ENCODE measurements at places on chromosomes 13 and 19. TPM values are rescaled to one million over a fixed set of nuclear protein-coding genes. Genes with fewer than 3 reads are reported as not detected.

DNA sequence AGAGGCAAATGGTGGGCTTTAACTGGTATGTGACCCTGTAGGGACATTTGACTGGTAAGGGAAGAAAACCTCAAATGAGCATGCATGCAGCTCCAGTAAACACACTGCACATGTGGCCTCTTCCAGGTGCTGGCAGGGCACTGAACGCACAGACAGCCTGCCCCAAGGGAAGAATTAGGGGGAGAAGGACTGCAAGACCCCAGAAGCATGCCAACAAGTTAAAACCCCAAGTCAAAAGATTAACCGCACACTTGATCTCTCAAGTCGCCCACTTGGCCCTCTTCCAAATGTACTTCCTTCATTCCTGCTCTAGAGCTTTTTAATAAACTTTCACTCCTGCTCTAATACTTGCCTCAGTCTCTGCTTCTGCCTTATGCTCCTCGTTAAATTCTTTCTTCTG, 46.9 kb upstream of the SLITRK1 start:
- DNase-seq = no peak

DNA sequence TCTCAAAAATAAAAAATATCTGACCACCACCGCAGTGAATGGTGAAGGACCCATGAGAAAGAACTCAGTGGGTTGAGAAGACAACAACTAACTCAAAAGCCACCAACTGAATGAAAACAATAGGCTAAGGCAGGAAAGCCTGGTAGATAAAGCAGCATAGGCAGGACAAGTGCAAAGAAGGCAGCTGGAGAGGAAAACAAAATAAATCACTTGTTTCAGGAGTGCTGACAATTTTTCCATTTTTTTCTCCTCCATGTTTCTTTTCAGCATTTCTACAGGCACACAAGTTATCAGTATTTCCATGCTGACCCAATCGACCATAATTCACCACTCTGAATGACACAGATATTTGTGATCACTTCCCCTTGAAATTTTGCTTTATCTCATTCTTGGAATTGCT, 597.8 kb downstream of the LIG4 start:
- no peak for DNase-seq

GRCh38 chr19:973726-974563, 10.2 kb upstream of the WDR18 start:
- no peak for DNase-seq

DNA sequence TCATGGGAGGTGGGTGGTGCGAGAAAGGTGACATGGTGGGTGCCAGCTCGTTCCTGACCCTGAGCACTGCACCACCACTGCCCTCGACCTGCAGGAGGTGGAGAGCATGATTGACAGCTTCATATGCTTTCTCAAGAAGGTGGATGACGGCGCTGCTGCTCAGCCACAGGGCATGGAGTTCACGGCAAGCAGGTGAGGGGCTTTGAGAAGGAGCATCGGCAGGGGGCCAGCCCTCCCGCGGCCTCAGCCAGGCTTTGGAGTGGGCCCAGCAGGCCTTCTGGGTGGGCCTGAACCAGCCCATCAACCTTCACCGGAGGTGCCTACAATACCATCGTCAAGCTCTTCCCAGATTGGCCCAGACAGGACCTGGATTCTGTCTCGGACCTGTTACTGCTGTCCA, 18.9 kb upstream of the ZNF14 start:
- no peak for DNase-seq

PALM3 gene
- 42.8 TPM for total RNA-seq

DNA sequence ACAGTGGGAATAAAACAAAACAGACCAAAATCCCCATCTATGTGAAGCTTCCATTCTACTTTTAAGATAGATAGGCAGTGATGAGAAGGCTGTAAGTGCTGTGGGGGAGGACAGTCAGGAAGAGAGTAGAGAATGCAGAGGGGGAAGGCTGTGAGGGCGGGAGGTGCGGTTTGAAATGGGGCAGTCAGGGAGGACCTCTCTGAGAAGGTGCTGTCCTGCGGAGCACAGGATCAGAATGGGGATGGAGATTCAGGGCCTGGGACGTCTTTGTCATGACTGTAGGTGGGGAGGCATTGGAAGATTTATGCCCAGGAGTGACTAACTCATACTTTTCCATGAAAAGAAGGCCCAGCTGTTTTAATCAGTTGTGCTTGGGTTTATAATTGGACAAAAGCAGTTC, 3.9 kb upstream of the GPR183 start:
- no peak for DNase-seq

TPTE2 gene
- total RNA-seq = not detected

LGALS7B gene
- 3.1 TPM for total RNA-seq

HSD17B14 gene
- 10.6 TPM for total RNA-seq

DNA sequence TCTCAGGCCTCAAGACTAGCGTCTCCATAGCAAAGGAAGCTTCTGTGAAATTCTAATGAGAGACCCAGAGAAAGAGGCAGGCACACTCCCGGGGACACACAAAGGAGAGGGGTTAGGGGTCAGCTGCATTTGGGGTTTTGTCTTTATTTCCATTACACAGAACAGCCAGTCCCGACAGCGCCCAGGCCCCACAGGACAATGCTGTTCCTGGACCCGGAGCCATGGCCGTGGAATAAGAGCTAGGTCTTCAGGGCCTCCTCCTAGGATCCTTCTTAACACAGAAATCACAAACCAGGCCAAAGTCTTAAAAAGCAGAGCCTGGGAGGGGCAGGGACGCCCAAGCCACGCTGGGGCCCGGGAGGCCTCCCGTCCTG, 22.8 kb downstream of the KCTD15 start:
- no peak for DNase-seq

DNA sequence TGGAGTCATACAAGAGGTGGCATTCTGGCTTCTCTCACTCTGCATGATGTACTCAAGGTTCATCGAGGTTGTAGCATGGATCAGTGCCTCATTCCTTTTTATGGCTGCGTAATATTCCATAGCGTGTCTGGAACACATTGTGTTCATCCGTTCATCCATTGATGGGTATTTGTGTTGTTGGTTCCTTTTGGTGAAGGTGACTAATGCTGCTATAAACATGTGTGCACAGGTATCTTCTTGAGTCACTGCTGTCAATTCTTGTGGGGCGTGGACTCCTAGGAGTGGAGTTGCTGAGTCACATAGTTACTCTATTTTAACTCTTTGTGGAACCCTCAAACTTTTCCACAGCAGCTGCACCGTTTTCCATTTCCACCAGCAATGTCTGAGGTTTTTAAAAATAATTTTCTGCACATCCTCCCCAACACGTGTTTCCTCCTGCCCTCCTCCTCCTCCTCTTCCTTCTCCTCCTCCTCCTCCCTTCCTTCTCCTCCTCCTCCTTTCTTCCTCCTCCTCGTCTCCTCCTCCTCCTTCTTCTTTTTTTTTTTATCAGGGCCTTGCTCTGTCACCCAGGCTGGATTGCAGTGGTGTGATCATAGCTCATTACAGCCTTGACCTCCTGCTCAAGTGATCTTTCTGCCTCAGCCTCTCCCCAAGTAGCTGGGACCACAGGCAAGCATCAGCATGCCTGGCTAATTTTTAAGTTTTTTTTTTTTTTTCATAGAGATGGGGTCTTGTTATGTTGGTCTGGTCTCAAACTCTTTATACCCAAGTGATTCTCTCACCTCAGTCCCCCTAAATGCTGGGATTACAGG, 2.0 kb upstream of the TMEM221 start:
- no peak for DNase-seq

- no peak for DNase-seq
Measured at GRCh38 chr13:30135351-30135750, 172.0 kb downstream of the KATNAL1 start.

DNA sequence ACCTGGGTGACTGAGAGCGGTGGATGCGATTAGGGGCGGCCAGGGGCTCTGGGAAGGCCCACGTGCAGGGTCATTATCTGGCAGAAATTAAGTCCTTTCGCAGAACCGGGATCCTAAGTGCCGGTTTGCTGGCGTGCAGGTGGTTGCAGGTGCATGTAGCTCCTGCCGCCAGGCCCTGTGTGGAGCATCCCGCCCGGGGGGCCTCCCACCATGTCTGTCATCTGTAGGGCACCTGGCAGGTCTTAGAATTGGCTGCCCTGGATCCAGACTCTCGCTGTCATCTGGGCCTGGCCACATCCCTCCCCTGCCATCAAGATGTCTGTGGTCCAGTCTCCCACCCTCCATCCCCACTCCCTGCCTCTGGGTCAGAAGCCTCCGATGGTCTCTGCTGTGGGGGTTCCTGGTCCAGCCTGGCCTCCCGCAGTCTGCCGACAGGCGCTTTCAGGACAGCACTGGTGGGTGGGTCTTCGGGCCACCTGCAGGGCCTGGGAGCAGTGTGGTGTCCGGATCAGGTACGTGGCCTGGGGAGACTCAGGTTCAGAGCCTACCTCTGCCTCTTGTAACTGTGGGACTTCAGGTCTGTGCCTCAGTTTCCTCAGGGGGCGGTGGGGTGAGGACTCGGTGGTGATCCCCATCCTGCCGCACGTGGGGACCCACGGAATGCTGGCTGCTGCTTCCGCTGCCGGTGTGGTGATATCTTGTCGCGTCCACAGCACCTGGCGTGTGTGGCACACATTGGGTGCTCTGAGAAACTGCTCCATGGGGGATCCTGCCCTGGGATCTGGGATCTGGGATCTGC, 5.4 kb downstream of the GNA11 start:
- no peak for DNase-seq

DNA sequence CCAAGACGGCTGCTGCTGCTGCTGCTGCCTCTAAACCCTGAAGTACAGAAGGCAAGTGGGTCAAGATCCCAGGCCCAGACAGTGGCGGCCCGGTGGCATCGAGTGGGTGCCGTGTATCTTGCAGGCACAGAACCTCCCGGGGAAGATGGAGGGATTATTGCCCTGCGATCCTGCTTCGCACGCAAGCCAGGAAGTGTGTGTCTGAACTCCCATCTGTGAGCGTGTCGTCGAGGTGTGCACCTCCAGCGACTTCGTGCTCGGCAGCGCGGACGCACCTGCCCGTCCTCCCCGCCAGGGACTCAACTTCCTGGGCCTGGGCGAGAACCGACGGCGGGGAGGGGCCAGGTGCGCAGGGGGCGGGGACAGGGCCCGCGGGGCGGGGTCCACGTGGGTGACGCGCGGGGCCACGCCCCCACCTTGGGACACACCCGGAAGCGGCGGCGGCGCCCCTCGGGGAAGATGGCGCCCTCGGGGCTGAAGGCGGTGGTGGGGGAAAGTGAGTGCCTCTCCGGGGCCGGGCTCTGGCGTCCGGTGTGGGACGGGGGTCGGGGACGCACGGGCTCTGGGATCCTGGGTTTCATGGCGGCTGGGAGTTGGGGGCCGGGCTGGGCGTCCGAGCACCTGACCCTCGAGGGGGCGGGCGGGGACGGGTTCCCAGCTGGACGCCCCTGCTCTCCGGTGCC, at the start of gene STXBP2:
Gene STXBP2, plus strand, starts transcription at position 420 of the 683 bp plus-strand sequence. Its CDS starts 40 bp downstream, at position 460.
- DNase-seq = peak; percentile 87

LRG1 gene
- 16.2 TPM for total RNA-seq

- no peak for DNase-seq
Measured at GRCh38 chr19:49437231-49437630, 4.1 kb downstream of the SLC17A7 start.

GRCh38 chr13:45930177-45930576, 78.6 kb upstream of the SIAH3 start:
- DNase-seq = no peak

- no peak for DNase-seq
Measured at GRCh38 chr19:9952276-9952675, 16.0 kb upstream of the OLFM2 start.

- DNase-seq = no peak
Measured at GRCh38 chr13:32624441-32624840, 38.2 kb downstream of the PDS5B start.

DNA sequence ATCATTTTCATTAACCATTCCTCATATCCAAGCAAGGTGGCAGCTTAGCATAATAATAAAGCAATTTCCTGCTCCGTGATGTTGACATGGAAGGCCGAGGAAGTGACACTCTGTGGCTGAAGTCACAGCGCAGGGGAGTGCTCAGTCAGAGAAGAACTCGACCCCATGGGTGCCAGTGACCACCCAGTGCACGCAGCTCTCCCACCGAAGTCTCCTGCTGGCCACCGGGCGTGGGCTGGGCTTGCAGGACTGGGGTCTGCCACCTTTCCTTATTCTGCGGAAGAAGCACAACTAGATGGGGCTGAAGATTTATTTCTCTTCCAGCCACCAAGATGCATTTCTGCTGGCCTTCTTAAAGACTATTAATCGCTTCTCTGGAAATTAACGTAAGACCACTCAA, 132.1 kb upstream of the SPACA7 start:
- DNase-seq = no peak

DNA sequence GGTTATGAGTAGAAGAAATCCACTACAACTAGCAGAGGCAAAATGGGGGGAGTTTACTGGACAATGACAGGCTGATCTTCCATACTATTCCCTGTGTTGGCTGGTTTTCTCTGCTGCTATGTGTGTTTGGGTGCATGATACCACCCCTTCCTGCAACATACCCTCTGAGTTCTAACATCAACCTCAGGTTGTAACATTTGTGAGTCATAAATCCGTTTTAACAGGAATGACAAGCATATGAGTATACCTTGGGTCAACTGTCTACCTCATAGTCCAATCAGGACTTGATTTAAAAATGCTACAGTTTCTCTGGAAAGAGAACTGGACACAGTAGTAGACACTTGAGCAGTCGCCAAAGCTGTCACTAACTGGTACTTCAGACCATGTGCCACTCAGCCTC, 422.9 kb downstream of the KCTD12 start:
- DNase-seq = no peak

- DNase-seq = no peak
Measured at GRCh38 chr19:37928527-37929286, 21.7 kb downstream of the SIPA1L3 start.

PLVAP gene
- 166 TPM for total RNA-seq

Measured in mucosa of gallbladder (tissue), 1 donor.